ENCODE measurements at places on chromosomes 11 and 22. TPM values are rescaled to one million over a fixed set of nuclear protein-coding genes. Genes with fewer than 3 reads are reported as not detected.

- no peak for DNase-seq
Measured at GRCh38 chr22:49159711-49160110, 668.0 kb downstream of the BRD1 start.

DNA sequence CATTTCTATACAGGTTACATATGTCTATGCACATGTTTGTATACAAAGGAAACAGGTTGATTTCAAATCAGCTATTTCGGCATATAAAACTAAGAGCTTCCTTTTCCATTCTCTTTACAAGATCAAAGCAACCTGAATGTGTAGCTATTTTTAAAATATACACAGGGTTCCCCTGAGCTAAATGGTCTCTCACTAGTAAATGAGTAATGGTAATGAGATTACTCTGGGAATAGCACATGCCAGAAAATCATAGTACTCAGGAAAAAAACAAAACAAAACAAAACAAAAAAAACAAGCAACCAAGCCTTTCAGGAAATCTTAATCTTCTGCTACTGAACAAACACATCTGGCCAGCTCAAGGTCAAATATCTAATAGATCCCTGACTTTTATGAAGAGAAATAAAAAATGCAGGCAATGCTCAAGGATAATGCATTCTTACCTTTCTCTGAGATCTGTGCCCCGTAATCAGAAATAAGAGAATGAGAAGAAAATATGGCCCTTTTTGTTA is 156.6 kb upstream of the POU2AF2 start:
- no peak for DNase-seq

GRCh38 chr11:13762718-13763117 is 94.2 kb downstream of the FAR1 start:
- no peak for DNase-seq

The GGA1 gene
- 26.7 TPM for total RNA-seq

The APOL5 gene
- total RNA-seq: not detected

The LIF gene
- 0.27 TPM for total RNA-seq

The TRIOBP gene
- total RNA-seq: 90.1 TPM

Data from Right ventricle myocardium inferior (tissue), 1 donor.